ENCODE measurements at places on chromosomes 3 and 15. TPM values are rescaled to one million over a fixed set of nuclear protein-coding genes. Genes with fewer than 3 reads are reported as not detected.

The CSTA gene
- 5.5 TPM for total RNA-seq

The SLC38A3 gene
- total RNA-seq: 1.8 TPM

The MAP6D1 gene
- 1.8 TPM for total RNA-seq

The TEX55 gene
- not detected for total RNA-seq

The SEMA7A gene
- 5.0 TPM for total RNA-seq

The FGD5 gene
- total RNA-seq: not detected

The ANKRD63 gene
- not detected for total RNA-seq

The EPHB3 gene
- 0.32 TPM for total RNA-seq

The ARPP19 gene
- 122 TPM for total RNA-seq

The SKOR1 gene
- total RNA-seq: 2.4 TPM

The CDHR4 gene
- 0.29 TPM for total RNA-seq

The TM6SF1 gene
- total RNA-seq: 10.1 TPM
